ENCODE measurements at places on chromosomes 2 and 18.

GRCh38 chr2:150490466-150490865 lies 3.0 kb upstream of the RND3 start:
- DNase-seq: no peak

DNA sequence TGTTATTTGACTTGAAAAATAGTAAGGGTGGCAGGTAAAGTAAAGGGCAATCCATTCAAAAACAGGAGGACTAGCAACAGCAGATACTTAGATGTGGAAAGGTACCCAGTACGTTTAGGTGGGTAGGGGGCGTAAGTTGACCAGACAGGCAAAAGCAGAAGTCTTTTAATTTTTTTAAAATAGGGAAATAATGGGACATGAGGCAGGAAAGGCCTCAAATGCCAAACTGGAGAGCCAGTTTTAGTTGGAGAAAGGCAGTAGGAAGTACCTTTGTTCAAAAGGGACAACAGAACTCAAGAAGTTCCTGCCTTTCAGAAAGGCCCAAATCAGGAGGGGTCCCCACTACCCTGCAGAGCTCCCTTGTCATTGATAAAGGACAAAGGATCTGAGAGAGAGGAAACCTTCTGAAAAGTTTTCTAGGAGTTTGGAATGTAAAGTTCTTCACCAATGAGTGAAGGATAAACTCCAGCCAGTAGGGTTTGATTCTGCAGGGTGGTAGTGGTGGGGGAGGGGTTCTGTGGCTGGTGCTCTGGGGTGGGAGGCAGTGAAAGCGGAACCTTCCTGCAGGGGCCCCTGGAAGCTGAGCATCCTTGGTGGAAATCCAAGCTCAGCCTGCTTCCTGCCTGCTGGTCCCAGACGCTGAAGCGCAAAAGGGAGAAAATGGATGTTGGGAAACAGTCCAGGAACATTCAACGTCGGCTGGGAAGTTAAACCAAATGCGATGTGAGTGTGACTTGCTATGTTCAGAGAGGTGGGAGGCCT lies 40.1 kb downstream of the TMEM17 start:
- no peak for DNase-seq

- no peak for DNase-seq
Measured at GRCh38 chr18:58087928-58088690, 44.1 kb downstream of the NEDD4L start.

DNA sequence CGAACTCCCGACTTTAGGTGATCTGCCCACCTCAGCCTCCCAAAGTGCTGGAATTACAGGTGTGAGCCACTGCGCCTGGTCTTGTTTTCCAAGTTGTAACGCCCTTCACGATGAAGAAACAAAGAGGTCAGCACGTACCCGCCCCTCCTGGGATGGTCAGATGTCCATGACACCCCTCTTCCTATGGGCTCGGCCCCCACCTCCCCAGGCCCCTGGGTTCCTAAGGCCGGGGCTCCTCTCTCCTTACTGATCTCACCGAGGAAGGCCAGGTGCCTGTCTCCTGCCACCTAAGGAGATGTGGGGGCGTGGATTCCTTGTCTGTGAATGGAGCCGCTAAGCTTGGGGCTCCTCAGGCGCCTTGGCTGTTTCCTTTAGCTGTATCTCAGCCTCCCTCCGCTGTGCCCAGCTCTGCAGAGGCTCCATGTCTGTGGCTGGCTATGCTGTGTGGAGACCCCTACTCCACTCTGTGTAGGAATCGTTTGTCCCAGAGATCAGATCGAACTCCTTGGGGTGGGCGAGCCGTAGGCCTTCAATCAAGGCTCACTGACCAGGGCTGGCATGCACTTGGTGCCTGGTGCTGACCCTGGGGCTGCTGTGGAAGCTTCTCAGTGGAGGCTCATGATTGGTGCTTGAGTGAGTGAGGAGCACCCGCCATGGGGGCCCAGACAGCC lies 8.8 kb downstream of the COLEC11 start:
- no peak for DNase-seq

DNA sequence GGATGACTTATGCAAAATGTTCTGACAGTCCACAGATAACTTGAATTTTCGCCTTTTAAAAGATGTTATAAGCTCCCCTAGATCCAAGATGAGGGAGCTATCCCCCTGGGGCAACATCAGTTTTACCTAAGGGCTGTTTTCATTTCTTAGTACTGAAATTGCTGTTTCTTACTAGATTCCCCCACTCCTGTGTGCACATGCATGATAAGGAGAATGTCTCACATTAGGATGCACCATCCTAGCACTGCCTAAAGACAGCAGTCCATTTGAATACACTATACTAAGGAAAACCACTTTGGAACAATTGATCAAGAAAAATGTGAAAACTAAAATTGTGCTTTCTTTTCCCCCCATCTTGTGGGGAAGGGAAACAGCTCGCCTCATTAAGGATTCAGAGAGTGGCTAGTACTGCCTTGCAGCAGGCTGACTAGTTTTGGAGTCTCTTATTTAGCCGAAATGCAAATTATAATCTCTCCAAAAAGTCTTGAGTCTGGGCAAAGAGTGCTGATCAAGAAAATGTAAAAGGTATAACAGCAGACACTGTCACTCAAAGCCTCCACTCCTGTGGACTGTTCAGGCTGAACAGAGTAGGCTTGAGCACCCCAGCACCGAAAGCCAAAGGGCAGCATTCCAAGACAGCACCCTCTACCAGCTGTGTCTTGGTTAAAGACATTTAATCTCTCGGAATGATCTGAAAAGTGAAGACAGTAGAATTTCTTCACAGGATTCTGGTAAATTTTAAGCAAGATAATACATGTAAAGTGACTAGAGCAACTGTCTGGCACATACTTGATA lies 65.0 kb downstream of the ZNF385B start:
- DNase-seq: no peak
